ENCODE measurements at places on chromosomes 3 and 15.

DNA sequence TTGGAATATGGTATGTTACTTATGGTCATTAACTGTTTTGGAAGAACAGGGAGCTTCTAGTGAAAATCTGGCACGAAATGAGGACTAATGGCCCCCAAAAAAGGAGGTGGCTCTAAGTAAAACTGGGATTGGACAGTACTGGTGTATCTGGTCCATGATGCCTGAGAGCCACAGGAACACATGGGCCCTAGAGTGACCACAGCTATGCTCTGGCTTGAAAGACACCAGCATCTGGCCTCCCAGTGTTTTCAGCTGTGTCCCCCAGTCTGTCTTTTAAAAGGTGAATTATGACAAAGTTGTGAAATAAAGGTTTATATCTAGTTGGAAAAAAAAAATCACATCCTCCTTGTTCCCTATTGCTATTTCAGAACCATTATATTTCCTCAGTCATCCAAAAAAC, 64.5 kb downstream of the GSK3B start:
- DNase-seq: no peak

GRCh38 chr3:133891662-133892378, 3.9 kb downstream of the RAB6B start:
- no peak for DNase-seq

- DNase-seq: no peak
These were observed 168.9 kb downstream of the KLHL25 start for GRCh38 chr15:85625856-85626255.

- no peak for DNase-seq
These were observed 12.4 kb upstream of the PDE8A start for GRCh38 chr15:84969257-84969656.

DNA sequence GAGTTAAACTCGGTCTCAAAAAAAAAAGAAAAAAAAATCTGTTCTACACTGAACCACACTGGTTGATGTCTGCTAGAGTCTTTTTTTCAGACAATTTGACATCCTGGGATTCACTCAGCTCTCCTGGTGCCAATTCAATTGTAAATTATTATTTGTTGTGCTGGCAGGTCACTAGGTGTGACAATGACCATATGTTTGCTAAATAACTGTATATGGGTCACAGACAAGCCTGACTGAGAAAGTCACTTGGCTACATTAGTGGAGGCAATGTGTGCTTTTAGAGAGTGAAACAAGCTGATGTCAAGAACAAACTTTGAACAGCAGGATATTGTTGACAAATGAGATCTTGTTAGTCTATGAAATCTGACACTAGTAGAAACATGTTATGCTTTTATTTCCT, 1379.1 kb downstream of the ZPLD1 start:
- no peak for DNase-seq
